ENCODE measurements at places on chromosomes 7 and 10.

GRCh38 chr7:54864663-54865062 lies 105.7 kb upstream of the SEC61G start:
- DNase-seq = no peak

- no peak for DNase-seq
These were observed 45.2 kb downstream of the LRRC20 start for GRCh38 chr10:70337201-70337651.

GRCh38 chr10:88127269-88127668 lies 263.8 kb downstream of the PTEN start:
- DNase-seq = no peak

DNA sequence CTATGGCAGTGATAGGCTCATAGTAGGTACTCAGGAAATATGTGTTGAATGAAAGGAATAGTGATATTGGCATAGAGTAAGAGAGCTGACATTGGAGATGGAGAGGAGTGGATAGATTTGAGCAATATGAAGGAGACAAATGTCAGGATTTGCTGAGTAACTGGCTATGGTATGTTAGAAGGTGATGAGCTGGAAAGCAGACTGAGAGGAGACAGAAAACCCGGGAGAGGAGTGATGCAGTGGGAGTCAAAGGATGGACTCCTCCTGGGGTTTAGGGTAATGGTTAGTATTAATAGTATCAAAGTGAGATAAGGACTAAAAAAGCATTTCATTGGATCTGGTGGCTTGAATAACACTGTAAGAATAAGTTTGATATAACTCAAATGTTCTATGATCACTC lies 64.8 kb downstream of the CD36 start:
- no peak for DNase-seq

Measured in activated naive CD4-positive, alpha-beta T cell treated with anti-CD3 and anti-CD28 coated beads, Interleukin-2, amount 50 U/mL, for 16 hours (primary cell).